T-cell (primary cell): ENCODE measurements at places on chromosomes 11 and 22. TPM values are rescaled to one million over a fixed set of nuclear protein-coding genes. Genes with fewer than 3 reads are reported as not detected.

GRCh38 chr11:69058511-69059270 is 10.0 kb downstream of the TPCN2 start:
- no peak overlapping the region for H3K4me3 ChIP-seq
- no peaks in the 10 kb centered on the region for H3K27me3 ChIP-seq
- H3K27ac ChIP-seq, result no peak overlapping the region

Gene CATSPER1
- not detected for total RNA-seq

- no peaks in the 10 kb centered on the region for H3K4me1 ChIP-seq
- H3K36me3 ChIP-seq, result peaks cover 70% of the 10 kb centered on the region
- H3K27me3 ChIP-seq, result no peaks in the 10 kb centered on the region
- no peak overlapping the region for H3K27ac ChIP-seq
- no peak overlapping the region for H3K4me3 ChIP-seq
- DNase-seq, result no peak
Measured at GRCh38 chr11:1473786-1474185, 12.8 kb downstream of the MOB2 start.

Gene BIRC3
- 83.3 TPM for total RNA-seq

DNA sequence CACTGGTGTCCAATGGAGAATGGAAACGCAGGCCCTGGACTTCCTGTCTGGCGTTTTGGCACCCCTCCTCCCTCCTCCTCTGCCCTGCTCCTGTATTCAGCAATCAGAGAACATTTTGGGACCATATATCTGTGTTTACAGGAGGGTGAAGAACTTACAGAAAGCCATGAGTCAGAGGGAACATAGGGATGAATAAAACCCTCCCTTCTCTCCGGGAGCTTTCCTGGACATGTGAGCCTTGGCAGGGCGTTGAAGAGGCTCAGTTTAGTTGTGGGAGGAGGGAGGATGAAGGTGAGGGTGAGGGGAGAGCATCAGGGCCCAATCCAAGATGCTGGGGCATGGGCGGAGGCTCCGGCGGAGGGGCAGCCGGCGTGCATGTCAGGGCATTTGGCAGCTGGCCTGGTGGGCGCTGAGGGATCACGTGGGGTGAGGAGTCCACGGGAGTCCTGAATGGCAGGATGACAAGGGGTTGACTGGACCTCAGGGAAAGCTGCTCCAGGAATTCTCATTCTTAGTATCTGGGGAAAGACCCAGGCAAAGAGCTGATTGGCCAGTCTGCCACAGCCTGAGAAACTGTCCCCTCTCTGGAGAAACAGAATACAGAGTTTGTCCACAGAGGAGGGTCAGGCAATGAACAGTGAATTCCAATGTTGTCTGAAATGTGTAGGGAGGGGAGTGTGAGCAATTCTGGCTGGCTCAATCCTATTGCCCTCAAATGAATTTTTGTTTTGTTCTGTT is 28.9 kb downstream of the MICAL2 start:
- DNase-seq, result no peak
- no peaks in the 10 kb centered on the region for H3K27me3 ChIP-seq
- H3K4me3 ChIP-seq, result no peak overlapping the region

DNA sequence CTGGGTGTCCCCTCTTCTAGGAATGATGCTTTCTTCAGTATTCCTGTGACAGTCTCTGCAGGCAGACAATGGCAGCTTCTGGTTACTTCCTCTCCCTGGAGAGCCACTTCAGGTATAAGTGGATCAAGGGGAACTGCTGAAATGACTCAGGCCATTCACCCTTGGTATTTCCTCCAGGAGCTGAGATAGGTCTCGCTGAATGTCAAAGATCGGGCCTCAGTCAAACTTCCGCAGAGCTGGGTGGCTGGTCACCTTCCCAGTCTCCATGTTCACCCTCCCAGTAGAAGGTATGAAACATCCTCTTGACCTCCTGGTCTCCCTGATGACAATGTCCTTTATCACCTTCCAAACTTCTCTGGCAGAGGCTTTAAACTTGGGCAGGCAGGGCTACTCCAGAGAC is 1.8 kb upstream of the ANKK1 start:
- H3K36me3 ChIP-seq, result no peaks in the 10 kb centered on the region
- peaks cover 4% of the 10 kb centered on the region for H3K27me3 ChIP-seq
- DNase-seq, result no peak
- no peak overlapping the region for H3K4me3 ChIP-seq

DNA sequence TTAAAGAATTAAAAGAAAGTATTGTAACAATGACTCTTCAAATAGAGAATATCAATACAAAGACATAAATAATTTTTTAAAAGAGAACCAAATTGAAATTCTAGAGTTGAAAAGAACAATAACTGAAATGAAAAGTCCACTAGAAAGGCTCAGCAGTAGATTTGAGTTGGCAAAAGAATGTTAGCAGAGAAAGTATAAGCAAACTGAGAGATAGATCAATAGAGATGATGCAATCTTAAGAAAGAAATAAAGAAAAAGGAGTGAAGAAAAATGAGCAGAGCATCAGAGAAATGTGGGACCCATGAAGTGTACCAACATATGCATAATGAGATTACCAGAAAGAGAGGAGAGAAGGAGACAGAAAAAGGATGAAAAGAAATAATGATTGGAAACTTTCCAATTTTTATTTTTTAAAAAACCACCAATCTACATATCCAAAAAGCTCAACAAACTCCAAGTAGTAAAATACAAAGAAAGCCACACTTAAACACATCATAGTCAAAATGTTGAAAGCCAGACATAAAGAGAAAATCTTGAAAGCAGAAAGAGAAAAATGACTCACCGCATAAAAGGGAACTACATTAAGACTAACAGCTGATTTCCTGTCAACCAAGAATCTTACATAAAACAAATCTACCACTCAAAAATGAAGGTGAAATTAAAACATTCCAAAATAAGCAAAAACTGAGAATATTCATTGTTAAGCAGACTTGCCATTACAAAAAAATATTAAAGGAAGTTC is 20.9 kb downstream of the NCF4 start:
- H3K4me1 ChIP-seq, result peaks cover 4% of the 10 kb centered on the region
- no peak for DNase-seq
- H3K4me3 ChIP-seq, result no peak overlapping the region
- peaks cover 16% of the 10 kb centered on the region for H3K27me3 ChIP-seq

GRCh38 chr11:78432058-78432515 is 14.5 kb upstream of the GAB2 start:
- peaks cover 7% of the 10 kb centered on the region for H3K36me3 ChIP-seq
- no peaks in the 10 kb centered on the region for H3K27me3 ChIP-seq
- peaks cover 3% of the 10 kb centered on the region for H3K4me1 ChIP-seq
- H3K4me3 ChIP-seq, result no peak overlapping the region

- H3K36me3 ChIP-seq, result no peaks in the 10 kb centered on the region
- H3K27ac ChIP-seq, result no peak overlapping the region
- H3K27me3 ChIP-seq, result no peaks in the 10 kb centered on the region
- H3K4me3 ChIP-seq, result no peak overlapping the region
- H3K4me1 ChIP-seq, result no peaks in the 10 kb centered on the region
- DNase-seq, result no peak
Measured at GRCh38 chr11:42709216-42709615, 602.6 kb upstream of the API5 start.

DNA sequence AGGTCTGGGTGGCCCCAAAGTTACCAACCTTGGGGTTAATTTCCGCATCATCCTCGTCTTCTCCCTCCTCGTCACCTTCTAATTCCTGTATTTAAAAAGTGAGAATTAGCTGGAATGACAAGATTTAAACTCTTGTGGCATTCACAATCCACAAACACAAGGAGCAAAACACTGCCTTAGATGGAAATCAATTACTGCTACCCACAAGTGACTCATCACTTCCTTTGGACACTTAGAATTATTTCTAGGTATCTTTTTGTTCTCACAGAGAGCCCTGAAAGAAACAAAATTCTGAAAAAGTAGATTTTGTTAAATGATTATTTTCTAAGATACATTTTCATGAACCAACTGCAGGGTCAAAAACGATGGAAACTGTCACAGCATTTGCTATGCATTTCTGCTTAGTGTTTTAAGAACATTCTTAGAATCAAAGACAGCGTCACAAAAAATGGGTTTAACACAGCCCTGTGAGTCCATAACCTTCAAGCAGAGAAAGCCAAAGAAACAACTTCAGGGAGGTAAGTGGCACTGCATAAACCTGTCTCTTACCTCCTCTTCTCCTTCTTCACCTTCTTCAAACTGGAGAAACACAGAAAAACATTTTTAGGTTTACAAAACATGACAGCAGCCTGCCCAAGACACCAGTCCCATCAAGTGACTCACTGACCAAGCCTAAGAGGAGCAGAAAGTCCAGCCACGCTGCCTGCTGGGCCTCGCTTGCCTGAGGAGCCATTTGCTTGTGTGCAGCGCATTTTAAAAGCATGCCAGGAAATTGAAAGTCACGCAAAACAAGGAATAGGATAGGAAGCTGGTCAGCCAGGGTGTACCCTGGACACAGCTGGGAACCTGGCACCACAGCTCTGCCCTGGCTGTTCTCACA is 22.3 kb upstream of the PHLDA2 start:
- peaks cover 96% of the 10 kb centered on the region for H3K36me3 ChIP-seq
- H3K4me3 ChIP-seq, result no peak overlapping the region
- DNase-seq, result no peak
- H3K27me3 ChIP-seq, result no peaks in the 10 kb centered on the region

DNA sequence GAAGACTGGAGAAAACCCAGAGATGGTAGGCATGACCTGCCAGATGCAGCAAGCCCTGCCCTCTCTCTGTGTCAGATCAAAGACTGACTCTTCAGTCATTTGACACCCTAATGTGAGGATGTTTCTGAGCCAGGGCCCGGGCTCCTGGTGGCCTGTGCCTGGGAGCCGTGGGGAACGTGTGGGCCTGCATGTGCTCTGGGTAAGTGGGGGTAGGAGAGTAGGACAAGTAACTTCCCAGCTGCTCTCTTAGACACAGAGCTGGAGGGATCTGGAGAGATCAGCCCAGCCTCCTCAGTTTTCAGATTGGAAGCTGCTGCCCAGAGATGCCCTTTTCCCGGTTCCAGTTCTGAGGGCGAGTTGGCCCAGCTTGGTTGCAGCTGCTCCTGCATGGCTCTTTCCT is 110.8 kb downstream of the TEAD1 start:
- no peak overlapping the region for H3K27ac ChIP-seq
- H3K4me3 ChIP-seq, result no peak overlapping the region
- no peaks in the 10 kb centered on the region for H3K36me3 ChIP-seq
- H3K27me3 ChIP-seq, result peaks cover 23% of the 10 kb centered on the region
- no peak for DNase-seq
- H3K4me1 ChIP-seq, result no peaks in the 10 kb centered on the region

GRCh38 chr11:94581926-94582325 is 14.8 kb downstream of the PIWIL4 start:
- H3K4me1 ChIP-seq, result no peaks in the 10 kb centered on the region
- DNase-seq, result no peak
- no peak overlapping the region for H3K4me3 ChIP-seq
- no peaks in the 10 kb centered on the region for H3K27me3 ChIP-seq
- no peaks in the 10 kb centered on the region for H3K36me3 ChIP-seq
- no peak overlapping the region for H3K27ac ChIP-seq

GRCh38 chr11:58043379-58043778 is 12.6 kb downstream of the OR6Q1 start:
- H3K4me1 ChIP-seq, result no peaks in the 10 kb centered on the region
- H3K4me3 ChIP-seq, result no peak overlapping the region
- peaks cover 15% of the 10 kb centered on the region for H3K27me3 ChIP-seq
- H3K27ac ChIP-seq, result no peak overlapping the region

Gene C11orf42
- not detected for total RNA-seq

DNA sequence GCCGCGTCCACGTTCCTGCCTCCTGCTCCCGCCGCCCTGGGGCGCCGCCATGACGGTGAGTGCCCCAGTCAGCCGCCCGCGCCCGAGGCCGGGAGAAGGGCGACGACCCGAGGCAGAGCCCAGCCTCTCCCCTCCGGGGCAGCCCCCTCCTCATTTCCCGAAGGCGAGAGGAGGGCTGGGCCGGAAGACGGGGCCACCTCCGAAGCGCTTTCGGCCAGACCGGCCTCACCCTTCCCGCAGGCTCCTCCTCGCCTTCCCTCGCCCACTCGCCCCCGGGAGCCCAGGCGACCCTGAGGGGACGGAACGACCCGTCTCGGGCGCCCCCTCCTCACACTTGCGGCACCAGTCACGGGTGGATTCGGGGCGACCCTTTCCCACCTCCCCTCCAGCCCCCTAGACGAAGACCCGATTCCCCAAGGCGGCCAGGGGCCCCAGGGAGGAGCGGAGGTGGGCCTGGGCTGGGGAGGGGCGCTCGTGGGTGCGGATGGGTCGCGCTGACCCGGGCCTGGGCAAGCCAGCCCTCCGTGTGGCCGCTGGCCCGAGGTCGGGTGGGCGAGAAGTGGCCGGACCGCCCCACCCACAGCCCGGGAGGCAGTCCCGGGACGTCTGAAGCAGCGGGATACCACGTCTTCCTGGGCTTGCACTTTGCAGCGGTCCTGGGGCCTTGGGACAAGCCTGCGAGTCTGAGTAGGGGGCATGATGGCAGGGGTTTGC is 49.7 kb downstream of the TRIOBP start:
- H3K27ac ChIP-seq, result no peak overlapping the region
- H3K36me3 ChIP-seq, result no peaks in the 10 kb centered on the region
- DNase-seq, result no peak
- H3K4me1 ChIP-seq, result peaks cover 2% of the 10 kb centered on the region
- H3K4me3 ChIP-seq, result peak overlapping the region; percentile 81

Gene KCNJ4
- total RNA-seq, result not detected

Gene HEPN1
- total RNA-seq, result not detected

- no peaks in the 10 kb centered on the region for H3K36me3 ChIP-seq
- H3K27me3 ChIP-seq, result peaks cover 17% of the 10 kb centered on the region
- no peaks in the 10 kb centered on the region for H3K4me1 ChIP-seq
- H3K4me3 ChIP-seq, result no peak overlapping the region
Measured at GRCh38 chr22:27139935-27140511, 482.6 kb downstream of the MIAT start.

GRCh38 chr11:78830277-78830819 is 255.7 kb upstream of the NARS2 start:
- no peaks in the 10 kb centered on the region for H3K4me1 ChIP-seq
- no peak overlapping the region for H3K4me3 ChIP-seq
- H3K27me3 ChIP-seq, result no peaks in the 10 kb centered on the region
- DNase-seq, result no peak
- H3K27ac ChIP-seq, result no peak overlapping the region

Gene NAALAD2
- total RNA-seq, result not detected

DNA sequence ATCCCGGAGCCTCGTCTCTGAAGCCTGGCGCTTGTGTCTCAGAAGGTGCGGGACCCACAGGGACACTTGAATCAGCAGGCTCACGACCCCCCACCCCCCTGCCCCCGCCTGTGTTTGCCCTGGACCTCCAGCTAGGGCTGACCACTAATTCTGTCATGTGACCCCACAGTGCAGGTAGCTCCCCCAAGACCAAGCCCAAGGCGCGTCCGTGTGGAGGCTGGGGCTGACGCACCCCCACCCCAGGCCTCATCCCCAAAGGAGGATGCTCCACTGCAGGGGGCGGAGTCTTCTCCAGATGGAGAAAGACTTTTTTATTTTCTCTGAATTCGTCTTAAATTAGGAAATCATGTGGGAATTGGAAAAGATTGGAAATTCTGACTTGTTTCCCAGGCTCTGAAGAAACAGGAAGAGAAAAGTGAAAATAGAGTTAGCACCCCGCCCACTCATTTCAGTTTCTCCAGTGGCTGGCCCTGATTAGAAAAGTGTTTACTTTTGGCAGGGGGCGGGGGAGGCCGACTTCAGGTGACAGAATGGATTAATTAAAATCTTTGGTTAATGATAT is 1.0 kb upstream of the RELA start:
- DNase-seq, result no peak
- peaks cover 6% of the 10 kb centered on the region for H3K4me1 ChIP-seq
- peak overlapping the region; percentile 97 for H3K4me3 ChIP-seq
- H3K27me3 ChIP-seq, result no peaks in the 10 kb centered on the region
- H3K36me3 ChIP-seq, result peaks cover 6% of the 10 kb centered on the region

- no peak overlapping the region for H3K4me3 ChIP-seq
- H3K27me3 ChIP-seq, result no peaks in the 10 kb centered on the region
- DNase-seq, result no peak
- H3K27ac ChIP-seq, result no peak overlapping the region
- H3K4me1 ChIP-seq, result no peaks in the 10 kb centered on the region
- H3K36me3 ChIP-seq, result peaks cover 14% of the 10 kb centered on the region
Measured at GRCh38 chr11:108474664-108475463, 7.5 kb upstream of the C11orf65 start.
